ENCODE measurements at places on chromosomes 5 and 9. TPM values are rescaled to one million over a fixed set of nuclear protein-coding genes. Genes with fewer than 3 reads are reported as not detected.

- no peak for DNase-seq
Observed at GRCh38 chr5:32790411-32790951, 79.4 kb downstream of the NPR3 start.

GRCh38 chr5:90037646-90038045 is 371.9 kb downstream of the CETN3 start:
- no peak for DNase-seq

DNA sequence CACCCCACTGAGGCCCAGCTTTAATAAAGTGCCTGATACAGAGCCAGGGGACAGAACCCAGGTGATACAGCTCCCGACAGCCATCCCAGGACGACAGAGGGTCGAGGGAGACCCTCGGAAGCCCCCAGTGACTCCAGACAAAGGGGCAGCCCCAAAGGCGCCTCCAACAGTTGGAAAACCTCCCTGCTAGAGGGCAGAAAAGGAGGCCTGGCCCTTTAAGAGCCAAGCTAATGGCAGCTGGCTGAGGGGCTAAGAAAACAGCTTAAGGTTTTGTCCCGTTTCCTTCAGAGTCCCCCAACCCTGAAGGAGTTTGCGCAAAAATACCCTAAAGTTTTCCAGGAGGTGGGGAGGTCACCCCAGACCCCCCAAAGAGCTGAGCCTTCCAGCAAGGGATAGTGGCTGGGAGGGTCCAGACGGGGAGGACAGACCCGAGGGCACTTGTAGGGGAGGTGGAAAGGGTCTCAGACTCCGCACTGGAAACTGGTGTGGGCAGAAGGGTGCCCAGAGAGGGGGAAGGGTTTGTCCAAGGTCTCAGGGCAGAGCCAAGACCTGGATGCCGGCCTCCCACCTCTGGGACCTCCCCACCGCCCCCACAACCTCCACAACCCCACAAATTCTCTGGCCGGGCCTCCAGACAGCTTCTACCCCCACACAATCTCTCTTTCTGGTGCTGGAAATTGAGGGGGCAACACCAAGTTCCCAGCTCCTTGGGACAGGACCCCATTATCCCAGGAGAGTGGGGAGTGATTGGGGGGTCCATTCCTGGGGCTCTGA is 8.2 kb upstream of the AK1 start:
- no peak for DNase-seq

DNA sequence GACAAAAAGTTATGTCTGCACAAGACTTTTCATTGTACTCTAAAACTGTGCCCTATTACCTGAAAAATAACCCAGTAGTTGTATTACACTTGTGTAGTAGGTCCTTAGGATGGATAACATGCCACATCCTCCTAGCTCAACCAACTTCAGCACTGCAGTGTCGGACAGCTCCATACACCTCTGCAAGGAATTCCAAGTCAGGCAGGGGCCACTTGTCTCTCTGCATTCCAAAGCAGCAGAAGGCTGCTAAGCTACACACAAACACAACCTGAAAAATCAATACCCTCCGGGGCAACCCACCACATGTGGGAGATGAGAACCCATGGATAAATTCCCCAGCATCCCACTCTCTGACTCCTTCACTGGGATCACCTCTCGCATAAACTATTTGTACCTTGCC is 50.2 kb downstream of the MED10 start:
- no peak for DNase-seq

The DHX29 gene
- total RNA-seq: 18.3 TPM

The PCDH1 gene
- 159 TPM for total RNA-seq
